Fibroblast of skin of abdomen (primary cell): ENCODE measurements at places on chromosomes 6 and 20.
A peak's percentile ranks its signal among the peaks of the same experiment; 100 is the strongest.

- DNase-seq: no peak
Measured at GRCh38 chr20:45111799-45112471, 3.0 kb downstream of the WFDC5 start.

- DNase-seq: peak; percentile 16
Measured at GRCh38 chr6:52162940-52163908, 23.0 kb upstream of the IL17A start.

DNA sequence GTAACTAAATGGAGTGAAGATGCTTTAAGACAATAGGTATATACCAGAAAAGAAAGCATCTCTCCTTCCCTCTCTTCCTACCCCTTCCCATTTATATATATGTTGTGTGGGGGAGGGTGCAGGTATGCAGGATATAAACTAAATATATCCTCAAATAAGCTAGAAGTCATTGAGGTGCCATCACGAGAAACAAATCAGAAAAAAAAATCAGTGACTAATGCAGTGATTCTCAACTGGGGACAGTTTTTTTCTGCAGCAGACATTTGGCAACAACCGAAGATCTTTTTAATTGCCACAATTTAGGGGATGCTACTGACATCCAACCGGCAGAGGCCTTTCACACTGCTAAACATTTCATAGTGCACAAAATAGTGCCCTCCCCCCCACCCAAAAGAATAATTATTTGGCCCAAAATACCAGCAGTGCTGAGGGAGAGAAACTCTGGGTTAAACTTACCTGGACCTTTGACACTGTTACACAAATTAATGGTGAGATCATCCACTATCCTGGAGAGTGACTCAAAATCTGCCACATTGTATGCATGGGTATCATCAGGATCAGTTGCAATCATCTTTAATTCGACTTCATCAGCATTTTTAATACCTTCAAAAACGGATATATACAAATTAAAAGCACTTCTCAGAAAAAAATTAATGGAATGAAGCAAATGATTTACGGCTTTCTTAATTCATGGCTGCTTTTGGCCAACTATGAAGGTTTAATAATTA, 55.0 kb downstream of the COL12A1 start:
- DNase-seq: no peak

GRCh38 chr6:97438011-97438671, 155.1 kb upstream of the MMS22L start:
- no peak for DNase-seq

DNA sequence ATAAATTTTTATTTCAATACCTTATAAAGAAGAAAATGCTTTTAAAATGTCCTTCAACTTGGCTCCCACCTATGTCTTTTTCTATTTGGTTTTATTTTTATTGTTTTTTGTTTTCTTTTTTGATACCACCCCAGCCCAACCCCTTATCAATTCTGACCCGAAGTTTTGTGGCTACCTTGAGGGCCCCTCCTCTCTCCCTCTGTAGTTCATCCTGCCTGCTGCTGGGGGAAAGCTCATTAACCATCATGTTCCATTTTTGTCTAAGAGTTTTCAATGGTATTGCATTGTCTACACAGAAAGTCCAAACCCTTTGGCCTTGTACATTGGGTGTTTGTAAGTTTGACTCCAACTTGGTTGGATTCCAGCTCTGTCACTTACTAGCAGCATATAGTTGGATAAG, 5.3 kb upstream of the CSNK2A1 start:
- no peak for DNase-seq

DNA sequence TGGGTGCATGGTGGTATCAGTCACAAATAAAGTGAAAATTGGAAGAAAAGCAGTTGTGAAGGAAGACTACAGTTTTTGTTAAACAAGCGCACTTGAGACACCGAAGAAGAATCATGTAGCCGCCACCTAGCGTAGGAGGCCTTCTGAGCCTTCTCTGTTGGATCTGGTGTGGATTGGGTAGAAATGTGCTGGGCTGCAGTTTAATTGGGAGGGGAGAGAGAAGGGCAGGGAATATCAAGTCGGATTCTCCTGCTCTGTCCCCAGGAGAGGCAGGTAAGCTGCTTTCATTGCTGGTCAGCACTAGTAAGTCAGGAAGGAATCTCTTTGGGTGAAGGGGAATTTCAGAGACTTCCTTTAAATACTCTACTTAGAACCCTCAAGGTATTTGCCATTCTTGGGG, 1.2 kb upstream of the FABP7 start:
- DNase-seq: no peak

GRCh38 chr20:13200767-13201500, 20.1 kb upstream of the ISM1 start:
- DNase-seq: no peak

GRCh38 chr6:56757588-56757984, 114.9 kb upstream of the DST start:
- DNase-seq: no peak

- no peak for DNase-seq
Measured at GRCh38 chr6:56899753-56900152, 55.2 kb upstream of the BEND6 start.

- DNase-seq: no peak
Measured at GRCh38 chr20:62898093-62898964, 28.0 kb downstream of the DIDO1 start.

GRCh38 chr20:13915284-13915683, 75.1 kb downstream of the SEL1L2 start:
- DNase-seq: no peak

- no peak for DNase-seq
Measured at GRCh38 chr20:56810141-56810540, 181.0 kb downstream of the TFAP2C start.

DNA sequence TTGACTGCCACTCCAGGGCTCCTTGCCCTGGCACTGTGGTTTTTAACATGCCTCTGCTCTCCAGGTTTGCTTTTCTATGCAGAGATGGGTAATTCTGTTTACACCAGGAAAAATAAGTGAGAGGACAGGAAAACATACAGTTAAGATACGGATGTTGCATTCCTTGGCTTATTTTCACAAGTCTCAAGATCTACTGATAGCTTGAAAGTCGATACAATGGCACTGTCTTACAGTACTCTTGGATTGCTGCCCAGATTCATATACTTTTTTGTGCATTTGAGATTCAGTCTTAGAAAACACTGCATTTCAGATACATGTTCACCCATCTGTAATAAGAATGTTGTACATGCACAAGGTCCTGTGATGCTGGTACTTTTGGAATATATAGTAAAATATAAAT, 159.6 kb upstream of the FLRT3 start:
- DNase-seq: peak; percentile 7

GRCh38 chr20:50328996-50329898, 138.6 kb downstream of the CEBPB start:
- DNase-seq: no peak

- no peak for DNase-seq
Measured at GRCh38 chr6:77337392-77337791, 125.9 kb downstream of the HTR1B start.
